ENCODE measurements at places on chromosomes 2 and 18.

DNA sequence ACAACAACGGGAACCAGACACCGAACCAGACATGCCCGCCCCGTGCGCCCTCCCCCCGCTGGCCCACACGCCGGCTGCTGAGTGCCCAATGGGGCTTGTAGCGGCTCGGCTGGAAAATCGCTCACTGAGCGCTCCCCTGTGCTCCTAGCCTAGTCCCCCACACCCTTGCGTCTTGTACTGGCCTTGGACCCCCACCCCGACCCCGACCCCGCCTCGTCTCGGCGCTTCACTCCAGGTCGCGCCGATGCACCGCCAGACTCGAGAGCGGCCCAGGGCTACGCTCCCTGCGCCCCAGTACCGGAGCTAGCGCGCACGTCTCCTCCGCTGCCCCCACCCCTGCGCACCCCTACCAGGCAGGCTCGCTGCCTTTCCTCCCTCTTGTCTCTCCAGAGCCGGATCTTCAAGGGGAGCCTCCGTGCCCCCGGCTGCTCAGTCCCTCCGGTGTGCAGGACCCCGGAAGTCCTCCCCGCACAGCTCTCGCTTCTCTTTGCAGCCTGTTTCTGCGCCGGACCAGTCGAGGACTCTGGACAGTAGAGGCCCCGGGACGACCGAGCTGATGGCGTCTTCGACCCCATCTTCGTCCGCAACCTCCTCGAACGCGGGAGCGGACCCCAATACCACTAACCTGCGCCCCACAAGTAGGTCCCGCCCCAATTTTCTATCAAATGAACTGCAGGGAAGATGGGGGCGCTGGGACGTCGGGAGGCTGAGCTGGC, 1.5 kb downstream of the GAD1 start:
- DNase-seq = no peak

- DNase-seq = no peak
Observed at GRCh38 chr2:26172189-26172870, 558 bp upstream of the GAREM2 start.

DNA sequence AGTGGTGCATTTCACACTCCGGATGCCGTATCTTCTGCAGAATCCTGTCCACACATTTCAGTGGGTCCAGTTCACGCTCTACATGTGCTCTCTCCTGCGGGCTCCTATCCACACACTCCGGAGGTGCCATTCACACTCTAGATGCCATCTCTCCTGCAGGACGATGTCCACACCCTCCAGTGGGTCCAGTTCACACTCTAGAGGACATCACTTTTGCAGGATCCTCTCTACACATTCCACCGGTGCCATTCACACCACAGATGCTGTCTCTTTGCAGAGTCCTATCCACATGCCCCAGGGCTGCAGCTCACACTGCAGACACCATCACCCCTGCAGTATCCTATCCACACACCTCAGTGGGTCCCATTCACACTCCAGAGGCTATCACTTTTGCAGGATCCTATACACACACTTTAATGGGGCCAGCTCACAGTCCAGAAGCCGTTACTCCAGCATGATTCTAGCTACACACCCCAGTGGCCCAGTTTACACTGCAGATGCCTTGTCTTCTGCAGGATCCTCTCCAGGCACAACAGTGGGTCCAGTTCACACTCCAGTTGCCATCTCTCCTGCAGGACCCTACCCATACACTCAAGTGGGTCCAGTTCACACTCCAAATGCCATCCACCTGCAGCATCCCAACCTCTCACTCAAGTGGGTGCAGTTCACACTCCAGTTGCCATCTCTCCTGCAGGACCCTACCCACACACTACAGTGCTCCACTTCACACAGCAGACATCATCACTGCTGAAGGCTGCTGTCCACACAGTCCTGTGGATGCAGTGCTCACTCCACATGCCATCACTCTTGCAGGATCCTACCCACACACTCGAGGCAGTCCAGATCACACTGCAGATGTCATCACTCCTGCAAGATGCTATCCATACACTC, 2.1 kb upstream of the PXDN start:
- DNase-seq = no peak

DNA sequence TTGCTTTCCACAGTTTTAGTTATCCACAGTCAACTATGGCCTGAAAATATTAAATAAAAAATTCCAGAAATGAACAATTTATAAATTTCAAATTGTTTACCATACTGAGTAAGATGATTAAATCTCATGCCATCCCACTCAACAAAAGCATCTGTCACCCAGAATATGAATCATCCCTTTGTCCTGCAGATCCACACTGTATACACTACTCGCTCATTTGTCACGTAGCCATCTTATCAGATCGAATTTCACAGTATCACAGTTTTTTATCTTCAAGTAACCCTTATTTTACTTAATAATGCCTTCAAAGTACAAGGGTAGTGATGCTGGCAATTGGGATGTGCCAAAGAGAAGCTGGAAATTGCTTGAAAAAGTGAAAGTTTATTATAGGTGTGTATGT, 291.8 kb upstream of the LRATD1 start:
- no peak for DNase-seq

GRCh38 chr2:6444514-6444913, 421.2 kb downstream of the CMPK2 start:
- DNase-seq = no peak

DNA sequence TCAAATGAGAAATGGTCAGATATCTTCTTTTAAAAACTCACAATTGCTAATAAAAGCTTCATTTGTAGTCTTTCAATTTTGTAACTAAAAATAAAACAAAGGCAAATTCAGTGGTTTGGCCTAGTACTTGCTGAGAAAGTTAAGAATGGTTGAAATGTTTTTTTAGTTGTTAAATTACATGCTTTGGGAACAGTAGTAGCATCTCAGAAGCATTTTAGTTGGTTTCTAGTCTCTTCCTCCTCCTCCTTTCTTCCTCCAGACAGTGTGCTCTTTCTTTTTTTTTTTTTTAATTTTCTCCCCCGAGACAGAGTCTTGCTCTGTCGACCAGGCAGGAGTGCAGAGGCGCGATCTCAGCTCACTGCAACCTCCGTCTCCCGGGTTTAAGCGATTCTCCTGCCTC, 9.8 kb downstream of the TRAK2 start:
- no peak for DNase-seq

GRCh38 chr2:147679191-147679954, 165.5 kb upstream of the ACVR2A start:
- DNase-seq = no peak

- no peak for DNase-seq
Observed at GRCh38 chr2:70902067-70902442, 33.6 kb upstream of the ATP6V1B1 start.

DNA sequence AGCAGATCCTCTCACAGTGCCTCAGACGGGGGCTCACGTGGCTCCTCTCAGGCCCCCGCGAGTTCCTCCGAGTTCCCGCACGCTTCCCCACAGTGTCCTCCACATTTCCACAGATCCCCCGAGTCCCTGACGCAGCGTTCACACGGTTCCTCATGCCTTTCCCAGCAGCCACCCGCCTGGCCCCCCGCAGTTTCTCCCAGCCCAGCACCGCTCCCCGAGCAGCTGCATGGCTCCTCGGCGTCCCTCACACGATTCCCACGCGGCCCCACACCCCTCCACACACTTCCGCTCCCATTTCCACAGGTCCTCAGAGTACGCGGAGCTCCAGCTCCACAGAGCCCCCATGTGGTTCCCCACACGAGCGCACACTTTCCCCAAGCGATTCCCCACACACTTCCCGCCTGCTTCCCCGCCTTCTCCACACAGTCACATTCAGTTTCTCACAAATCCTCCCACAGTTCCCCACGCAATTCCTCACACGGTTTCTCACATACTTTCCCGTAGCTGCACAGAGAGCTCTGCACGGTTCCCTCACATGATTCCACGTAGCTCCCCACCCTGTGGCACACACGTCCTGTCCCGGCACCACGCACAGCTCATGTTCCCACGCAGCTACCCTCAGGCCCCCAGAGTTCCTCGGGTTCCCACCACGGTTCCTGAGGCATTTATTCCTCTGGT, 39.9 kb downstream of the KIF1A start:
- no peak for DNase-seq

GRCh38 chr18:80190311-80190710, 57.0 kb downstream of the PARD6G start:
- no peak for DNase-seq

- DNase-seq = no peak
Observed at GRCh38 chr2:26608557-26608956, 32.6 kb downstream of the CIB4 start.

DNA sequence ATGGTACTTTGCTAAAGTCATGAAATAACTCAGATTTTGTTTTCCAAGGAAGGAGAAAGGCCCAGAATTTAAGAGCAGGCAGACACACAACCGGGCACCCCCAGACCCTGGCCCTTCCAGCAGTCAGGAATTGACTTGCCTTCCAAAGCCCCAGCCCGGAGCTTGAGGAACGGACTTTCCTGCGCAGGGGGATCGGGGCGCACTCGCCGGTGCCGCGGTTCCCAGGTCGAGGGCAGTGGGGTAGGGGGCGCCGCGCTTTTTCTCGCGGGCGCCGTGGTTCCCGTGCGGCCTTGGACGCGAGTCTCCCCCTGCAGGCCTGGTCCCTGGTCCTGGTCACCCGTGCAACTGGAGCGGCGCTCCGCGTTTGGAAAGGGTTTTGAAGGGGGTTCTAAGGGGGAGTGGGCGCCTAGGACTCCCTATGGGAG, 1.2 kb downstream of the ZNF236 start:
- DNase-seq = no peak

DNA sequence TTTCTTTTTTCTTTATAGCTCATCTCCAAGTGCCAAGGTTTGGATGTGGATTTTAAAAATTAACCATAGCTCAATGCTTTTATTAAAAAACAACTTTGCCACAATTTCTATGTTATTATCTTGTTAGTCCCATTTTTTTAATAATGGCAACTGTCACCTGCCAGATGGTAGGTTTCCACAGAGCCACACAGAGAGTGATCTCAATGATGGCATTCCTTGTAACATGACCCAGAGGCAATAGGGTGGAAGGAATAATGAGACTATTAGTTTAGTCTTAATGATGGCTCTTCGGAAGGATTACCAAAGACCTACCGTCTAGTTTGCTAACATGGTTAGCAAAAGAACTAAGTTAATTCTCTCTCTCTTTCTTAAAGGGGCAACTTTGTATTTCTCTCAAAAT, 64.0 kb downstream of the REL start:
- DNase-seq = no peak

DNA sequence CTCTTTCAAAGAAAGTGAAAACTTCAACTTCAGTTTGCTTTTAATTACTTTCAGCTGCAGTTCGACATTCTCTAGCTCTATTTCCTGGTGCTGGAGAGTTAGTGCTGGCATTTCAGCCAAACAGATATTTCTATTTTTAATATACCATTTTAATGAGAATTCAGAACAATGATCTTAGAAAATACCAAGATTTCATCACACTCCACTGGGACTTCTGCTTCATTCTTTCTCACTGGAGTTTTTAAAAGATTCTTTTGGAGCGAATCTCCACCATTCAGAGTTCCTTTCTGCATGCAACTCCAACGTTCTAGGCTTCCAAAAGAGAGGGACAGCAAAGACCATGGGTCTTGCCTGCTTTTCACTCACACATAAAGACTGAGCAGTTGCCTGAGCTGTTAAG, 94.2 kb downstream of the CABLES1 start:
- DNase-seq = no peak

GRCh38 chr2:177568893-177569292, 176.3 kb downstream of the AGPS start:
- no peak for DNase-seq

GRCh38 chr2:29880084-29880483, 41.3 kb downstream of the ALK start:
- DNase-seq = no peak

DNA sequence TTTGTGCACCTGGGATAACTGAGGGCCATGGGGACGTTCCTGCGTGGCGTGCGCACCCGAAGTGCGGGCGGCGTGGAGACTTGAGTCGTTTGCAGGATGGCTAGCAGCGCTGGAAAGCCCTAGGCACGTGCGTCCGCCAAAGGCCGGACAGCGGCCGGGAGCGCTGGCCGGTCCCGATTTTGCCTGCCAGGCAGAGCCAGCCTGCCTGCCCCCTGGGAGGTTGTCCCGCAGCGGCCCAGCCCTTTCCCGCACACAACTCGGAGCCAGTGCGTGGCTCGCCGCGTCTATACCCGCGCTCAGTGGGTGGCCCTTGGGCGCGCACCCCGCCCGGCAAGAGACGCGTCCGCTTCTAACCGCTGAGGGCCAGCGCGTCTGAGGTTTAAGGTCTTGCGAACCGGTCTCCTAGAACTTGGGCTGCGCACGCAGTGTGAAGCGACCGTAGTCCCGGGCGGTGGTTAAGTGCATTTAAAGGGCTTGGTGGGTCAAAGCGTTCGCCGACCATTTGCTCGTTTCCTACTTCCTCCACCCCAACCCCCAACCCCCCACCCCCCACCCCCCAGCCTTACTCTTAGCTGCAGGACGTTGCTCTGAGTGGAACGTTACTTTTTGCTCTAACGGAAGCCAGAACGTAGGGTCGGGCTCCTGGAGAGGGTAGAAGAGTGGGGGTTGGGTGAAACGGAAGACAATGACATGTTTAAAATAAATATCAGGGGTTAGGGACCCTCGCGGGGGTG, 627 bp downstream of the CDCA7 start:
- DNase-seq = peak; percentile 58

DNA sequence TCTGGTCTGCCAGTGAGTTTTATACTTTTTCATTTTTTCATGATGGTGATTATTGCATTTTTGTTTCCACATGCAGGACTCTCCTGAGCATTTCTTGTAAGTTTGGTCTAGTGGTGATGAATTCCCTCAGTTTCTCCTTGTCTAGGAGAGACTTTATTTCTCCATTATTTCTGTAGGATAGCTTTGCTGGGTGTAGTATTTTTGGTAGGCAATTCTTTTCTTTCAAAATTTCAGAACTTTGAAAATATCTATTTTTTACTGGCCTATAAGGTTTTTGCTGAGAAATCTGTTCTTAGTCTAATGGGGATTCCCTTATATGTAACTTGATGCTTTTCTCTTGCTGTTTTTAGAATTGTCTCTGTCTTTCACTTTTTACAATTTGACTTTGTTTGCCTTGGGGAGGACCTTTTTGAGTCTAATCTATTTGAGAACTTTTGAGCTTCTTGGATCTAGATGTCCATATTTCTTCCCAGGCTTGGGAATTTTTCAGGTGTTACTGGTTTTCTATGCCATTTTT, 149.1 kb downstream of the UBR3 start:
- no peak for DNase-seq

- DNase-seq = no peak
Observed at GRCh38 chr2:153584244-153584643, 105.7 kb upstream of the RPRM start.
